ENCODE measurements at places on chromosomes 12 and 14. TPM values are rescaled to one million over a fixed set of nuclear protein-coding genes. Genes with fewer than 3 reads are reported as not detected.

Gene KRT6C
- not detected for total RNA-seq

Gene SOAT2
- total RNA-seq, result not detected

Gene TAS2R31
- total RNA-seq, result 13.6 TPM

Gene BAZ1A
- total RNA-seq, result 32.4 TPM

Gene LPAR5
- not detected for total RNA-seq

Gene HSPB8
- 7.7 TPM for total RNA-seq

DNA sequence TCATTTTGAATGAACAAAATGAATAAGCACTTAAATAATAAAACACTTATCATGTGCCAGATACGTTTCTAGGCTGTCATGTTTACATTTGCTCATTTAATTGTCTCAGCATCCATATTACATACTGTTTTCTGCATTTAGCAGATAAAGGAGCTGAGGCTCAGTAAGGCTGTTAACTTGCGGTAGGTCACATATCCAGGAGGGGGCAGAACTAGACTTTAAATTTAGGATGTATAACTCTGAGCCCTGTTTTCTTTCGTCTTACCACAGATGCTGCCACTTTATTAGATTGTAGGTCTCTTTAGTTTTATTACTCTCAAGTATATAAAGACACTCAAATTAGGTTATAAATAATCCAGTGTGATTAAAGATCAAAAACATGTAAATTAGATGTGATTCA is 17.7 kb downstream of the IRAK4 start:
- peak; percentile 50 for DNase-seq

DNA sequence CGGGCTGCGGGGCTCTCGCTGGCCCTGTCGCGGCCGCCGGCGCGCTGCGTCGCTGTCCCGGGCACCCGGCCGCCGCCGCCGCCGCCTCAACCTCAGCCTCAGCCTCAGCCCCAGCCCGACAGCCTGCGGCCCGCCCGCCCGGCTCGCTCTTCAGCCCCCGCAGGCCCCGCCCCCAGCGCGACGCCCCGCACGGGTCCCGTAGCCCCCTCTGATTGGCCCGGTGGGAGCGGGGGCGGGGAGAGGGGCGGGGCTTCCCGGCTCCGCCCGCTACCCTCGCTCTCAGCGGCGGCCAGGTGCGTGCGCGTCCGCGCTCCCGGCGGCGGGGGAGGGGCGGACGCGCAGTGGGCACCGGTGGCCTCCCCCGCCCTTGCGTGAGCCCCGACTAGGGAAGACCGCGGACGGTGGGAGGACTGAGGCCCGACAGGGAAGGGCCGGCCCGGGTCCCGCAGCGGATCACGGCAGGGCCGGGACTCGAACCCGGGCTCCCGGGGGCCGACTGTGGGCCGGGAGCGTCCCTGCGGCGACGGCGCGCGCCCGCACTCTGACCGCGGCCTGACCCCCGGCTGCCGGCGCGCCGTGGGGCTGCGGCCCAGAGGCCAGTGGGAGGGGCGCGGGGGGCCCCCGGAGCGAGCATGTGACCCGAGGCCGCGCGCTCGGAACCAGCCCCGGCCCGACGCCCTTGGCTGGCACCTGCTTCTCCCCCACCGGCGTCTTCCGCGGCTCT is at the start of gene PPP1R13B:
Gene PPP1R13B, minus strand, starts transcription at position 125 of the 724 bp plus-strand sequence. CDS start 268 bp downstream, outside the sequence.
- peak; percentile 72 for DNase-seq

DNA sequence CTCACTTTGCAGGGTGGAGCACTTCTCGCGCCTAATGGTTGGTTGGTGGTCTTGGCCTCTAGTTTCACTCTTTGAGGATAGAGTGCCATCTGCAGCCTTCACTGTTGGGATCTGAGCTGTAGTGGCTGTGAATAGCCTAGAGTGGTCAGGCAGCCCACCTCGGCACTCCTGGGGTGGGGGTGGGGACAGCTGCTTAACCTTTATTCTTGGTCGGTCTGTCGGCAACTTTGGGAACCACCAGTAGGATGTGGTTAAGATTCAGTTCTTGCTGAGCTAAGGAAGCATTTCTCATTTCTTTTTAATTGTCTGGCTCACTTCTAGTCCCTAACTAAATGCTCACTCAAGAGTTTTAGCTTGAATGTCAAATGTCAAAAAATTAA is 21.1 kb downstream of the TMBIM6 start:
- no peak for DNase-seq

- DNase-seq, result no peak
Measured at GRCh38 chr12:6352193-6353173, 10.6 kb upstream of the TNFRSF1A start.

GRCh38 chr14:24156840-24157239 is 4.2 kb upstream of the IRF9 start:
- no peak for DNase-seq

DNA sequence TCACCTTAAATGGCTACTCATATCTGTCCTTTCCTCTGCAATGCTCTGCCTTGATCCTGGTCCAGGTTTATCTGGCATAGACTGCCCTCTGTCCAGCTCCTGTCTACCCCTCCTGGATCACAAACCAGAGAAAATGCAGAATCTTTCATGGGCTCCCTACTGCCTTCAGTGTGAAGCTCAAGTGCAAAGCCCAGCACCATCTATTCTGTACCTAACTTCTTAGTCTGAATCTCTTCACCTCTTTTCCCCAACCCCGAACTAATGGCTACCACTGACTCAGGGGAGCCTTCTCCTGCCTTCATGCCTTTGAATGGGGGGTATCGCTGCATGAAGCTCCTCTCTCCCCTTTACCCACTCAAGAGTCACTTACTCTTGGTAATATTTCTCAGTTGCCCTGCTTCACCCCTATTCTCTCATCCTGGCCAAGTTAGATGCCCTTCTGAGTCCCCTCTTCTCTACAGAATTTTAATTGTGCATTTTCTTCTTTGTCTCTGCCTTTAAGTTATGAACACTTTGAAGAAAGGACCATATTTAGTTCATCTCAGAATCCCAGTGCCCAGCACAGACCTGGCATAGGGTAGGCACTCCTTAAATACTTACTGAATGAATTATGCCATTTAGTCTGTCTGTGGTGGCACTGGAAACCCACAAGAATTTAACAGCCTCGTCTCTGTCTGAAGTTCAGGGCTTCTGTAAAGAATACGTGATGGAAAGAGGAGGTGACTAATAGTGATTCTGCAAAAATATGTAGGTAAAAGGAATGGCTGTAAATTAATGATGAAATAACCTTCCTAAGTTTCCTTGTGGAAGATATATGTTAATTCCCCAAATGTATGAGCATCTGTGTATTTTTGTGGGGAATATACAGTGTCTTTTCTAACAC is 191.3 kb upstream of the AMIGO2 start:
- peak; percentile 60 for DNase-seq

DNA sequence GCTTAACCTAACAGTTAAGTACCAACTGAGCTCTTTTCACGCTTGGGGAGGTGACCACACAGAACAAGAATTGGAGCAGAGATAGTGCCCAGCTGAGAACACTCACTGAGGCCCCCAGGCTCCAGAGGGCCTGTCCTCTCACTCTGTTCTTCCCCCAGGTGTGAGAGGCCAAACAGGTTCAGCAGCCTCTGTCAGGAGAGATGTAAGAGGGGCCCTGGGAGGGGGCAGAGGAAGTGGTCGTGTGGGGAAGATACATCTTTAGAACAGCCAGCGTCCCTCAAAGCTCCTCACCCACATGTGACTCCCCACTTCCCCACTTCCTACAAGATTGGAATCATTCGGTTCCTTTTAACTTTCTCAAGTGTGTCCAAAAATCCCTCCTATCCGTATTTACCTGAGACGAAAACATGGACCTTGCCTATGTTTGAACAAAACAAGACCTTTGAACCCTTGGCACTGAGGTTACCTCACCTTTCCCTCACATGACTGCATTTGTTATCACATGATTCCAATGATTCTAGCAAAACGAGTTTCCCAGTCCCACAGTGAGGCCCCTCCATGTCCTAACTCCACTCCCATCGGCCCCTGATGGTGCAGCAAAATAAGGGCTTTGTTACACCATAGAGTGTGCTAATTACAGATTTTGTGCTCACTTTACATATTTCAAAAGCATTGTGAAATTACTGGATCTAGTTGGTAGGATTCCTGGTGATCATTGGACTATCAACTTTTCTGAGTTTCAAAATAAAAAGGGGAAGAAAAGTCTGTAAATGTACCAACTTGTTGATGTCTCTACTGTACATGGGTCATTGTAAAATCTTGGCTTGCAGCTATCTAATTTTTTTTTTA is 40.0 kb upstream of the PAPOLA start:
- no peak for DNase-seq

DNA sequence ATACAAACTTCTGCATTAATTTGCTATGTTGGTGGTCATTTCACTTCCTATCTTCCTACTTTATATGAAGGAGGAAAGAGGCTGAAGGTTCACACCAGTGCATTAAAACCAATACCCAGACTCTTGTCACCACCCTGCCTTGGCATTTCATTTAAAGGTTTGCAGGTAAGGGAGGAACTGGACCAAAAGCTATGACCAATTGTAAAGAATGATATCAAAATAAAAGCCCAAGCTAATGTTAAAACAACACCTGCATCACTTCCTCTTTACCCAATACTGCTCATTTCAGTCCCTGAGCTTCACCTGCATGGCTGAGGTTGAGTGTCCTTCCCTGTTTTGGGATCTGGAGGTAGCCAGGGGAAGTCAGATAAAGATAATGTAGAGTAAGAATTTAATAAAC is 47.2 kb upstream of the TMEM233 start:
- no peak for DNase-seq

- DNase-seq, result no peak
Measured at GRCh38 chr12:24649634-24650033, 299.3 kb downstream of the BCAT1 start.

- DNase-seq, result no peak
Measured at GRCh38 chr12:119075222-119075787, 94.0 kb downstream of the SRRM4 start.

- DNase-seq, result no peak
Measured at GRCh38 chr12:10113075-10113474, 14.3 kb upstream of the CLEC1A start.

GRCh38 chr12:86042062-86042461 is 168.0 kb downstream of the NTS start:
- DNase-seq, result no peak

DNA sequence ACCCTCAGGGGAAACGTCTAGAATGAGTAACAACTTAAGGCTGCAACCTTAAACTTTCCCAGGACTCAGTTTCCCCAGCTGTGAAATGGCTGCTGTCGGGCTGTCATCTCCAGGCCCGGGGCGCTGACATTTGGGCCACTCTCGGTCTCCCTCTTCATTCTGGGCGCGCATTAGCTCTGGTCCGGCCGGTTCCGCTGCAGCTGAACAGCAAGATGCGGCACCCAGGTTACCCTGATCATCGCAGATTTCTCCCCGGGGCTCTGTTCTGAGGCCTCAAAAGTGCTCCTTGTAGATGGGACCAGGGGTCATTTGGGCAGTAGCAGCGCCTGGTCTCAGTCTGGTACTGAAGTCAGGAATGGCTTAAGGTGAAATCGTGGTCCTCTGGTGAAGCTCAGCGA is 890 bp upstream of the BCL7A start:
- no peak for DNase-seq

- DNase-seq, result peak; percentile 26
Measured at GRCh38 chr12:10661338-10661737, 12.5 kb downstream of the STYK1 start.

DNA sequence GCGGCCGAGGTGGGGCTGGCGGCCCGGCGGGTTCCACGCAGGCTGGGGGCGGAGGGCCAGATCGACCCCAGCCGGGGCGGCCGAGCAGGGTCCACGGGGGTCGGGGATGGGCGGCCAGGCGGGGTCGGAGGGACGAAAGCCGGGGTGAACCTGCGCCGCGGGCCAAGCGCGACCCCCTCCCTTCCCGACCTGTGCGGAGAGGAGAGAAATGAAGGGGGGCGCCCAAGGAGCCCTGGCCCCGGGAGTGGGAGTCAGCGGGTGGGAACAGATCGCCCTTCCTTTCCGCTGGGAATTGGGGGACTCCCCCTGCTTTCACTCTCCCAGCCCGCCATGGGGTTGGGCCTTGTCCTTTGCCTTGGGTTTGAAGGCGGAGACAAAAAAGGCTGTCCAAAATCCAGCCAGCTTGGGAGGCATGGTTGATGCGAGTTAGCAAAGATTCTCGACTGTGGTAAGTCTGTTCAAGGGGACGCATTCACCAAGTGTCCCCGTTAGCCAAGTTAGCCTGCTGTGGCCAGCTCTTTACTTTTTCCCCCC is 559 bp upstream of the CKAP4 start:
- DNase-seq, result peak; percentile 84

DNA sequence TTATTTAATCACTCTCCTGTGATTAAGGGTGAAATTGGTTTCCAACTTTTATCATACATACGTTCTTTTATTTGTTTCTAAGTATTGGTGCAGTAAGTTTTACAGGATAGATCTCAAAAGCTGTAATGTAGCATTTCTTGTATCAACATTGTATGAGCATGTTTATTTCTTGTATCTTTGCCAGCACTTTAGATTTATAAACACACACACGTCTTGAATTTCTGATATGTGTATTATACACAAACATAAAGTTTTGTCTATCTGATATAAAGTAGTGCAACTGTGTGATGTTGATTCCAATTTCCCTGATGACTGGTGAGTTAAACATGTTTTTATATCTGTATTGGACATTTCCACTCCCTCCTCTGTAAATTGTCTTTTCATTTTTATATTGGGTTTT is 134.7 kb downstream of the NOVA1 start:
- DNase-seq, result no peak

GRCh38 chr12:71947645-71948105 is 9.0 kb downstream of the TPH2 start:
- DNase-seq, result no peak
